T-cell (primary cell): ENCODE measurements at places on chromosomes 13 and 19.

DNA sequence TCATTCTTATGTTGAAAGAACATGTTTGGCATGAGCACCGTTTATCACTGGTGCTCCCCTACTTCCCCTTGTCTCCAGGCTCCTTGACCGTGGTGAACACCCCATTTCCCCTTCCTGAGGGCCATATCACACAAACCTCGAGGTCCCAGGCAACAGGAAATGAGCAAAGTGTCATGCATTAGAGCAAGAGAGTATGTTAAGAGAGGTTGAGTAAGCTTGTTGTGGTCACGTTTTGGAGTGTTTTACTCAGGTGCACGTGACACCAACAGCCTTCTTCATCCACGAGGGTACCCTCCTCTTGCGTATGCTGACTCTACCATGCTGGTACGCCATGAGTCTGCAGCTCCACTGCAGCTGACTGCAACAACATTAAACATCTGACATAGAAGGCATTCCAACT lies 482.2 kb upstream of the NBEA start:
- DNase-seq, result no peak

DNA sequence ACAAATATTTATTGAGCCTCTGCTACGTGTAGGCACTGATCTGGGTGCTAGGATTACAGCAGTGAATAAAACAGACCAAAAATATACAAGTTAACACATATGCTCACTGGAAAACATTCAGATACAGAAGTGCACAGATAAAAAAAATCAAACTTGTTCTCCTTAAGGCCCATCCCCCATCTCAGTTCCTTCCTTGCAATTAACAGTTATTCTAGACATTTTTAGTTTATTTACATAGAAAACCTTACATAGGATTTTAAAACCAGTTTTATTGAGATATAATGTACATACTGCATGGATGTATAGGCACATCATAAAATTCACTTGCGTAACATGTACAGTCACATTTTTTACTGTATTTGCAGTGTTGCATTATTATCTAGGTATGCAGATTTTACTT lies 36.5 kb upstream of the HMGB1 start:
- DNase-seq, result no peak

DNA sequence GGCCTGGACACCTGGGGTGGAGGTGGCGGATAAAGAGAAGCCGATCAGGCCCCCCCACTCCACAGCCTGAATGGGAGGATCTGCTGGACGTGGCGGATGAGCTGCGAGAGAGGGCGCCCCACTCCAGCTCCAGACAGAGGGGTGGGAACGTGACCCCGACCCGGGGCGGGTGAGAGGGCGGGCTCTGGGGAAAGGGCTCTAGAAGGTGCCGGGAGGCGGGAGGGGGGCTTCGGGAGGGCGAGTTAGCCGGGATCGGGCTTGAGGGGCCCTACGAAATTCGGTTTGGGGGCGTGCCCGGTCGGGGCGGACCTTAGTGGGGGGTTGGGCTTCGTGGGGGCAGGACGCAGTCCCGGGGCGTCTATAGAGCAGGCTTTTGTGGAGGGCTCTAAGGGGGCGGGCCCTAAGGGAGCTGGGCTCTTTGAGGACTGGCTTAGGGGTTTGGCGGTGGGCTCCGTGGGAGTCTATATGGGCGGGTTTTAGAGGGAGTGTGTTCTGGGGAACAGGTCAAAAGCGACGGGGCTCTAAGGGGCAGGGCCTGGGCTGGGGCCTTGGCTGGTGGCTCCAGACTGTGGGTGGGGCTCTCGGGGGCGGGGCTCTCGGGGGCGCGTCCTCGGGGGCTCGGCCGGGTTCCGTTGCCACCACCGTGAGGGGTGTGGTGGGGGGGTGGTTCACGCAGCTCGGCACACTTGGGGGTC lies 4.1 kb upstream of the NANOS3 start:
- DNase-seq, result no peak

DNA sequence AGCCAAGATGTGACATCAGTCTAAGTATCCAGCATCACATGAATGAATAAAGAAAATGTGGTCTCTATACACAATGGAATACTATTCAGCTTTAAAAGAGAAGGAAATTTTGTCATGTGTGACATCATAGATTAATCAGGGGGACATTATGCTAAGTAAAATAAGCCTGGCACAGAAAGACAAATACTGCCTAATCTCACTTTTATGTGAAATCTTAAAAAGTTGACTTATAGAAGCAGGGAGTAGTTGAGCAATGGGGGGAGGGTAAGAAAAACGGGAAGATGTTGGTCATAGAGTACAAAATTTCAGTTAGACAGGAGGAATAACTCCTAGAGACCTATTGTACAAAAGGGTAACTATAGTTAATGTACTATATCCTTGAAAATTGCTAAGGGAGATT lies 10.4 kb upstream of the LCP1 start:
- DNase-seq, result no peak

DNA sequence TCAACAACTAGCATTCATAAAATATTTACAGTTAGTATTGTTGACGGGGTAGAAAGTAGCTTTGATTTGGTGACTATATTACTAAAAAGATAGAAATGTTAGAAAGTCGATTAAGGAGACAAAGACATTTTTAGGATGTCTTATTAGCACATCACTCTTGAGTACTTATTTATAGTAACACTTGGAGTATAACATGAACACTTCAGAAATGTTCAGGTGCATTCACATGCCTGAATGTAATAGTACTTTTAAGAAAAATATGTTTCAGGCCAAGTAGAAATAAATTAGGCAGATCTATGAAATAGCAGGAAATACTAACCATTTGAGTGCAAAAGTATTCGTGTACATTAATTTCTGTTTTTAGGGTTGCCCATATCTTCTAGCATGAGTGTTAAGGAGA lies 70.4 kb downstream of the CDK8 start:
- no peak for DNase-seq

DNA sequence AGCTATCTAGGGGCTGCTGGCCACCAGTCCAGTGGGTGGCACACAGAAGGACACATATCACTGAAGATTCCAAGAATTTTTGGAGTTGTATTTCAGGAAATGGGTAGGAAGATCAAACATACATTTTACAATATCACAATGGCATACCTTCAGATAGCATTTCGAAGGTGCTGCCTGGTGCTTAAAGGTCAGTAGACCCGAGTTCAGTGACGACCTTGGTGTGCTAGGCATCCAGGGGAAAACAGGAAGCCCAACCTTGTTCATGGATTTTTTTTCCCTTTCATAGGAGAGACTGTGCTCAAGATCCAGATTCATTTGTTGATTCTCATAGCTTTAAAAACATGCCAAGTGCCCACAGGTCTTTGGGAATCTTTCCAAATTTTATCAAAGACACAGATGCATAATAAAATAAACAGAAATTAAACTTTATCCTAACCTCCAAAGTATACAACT lies 51.0 kb upstream of the RCBTB2 start:
- DNase-seq, result no peak

DNA sequence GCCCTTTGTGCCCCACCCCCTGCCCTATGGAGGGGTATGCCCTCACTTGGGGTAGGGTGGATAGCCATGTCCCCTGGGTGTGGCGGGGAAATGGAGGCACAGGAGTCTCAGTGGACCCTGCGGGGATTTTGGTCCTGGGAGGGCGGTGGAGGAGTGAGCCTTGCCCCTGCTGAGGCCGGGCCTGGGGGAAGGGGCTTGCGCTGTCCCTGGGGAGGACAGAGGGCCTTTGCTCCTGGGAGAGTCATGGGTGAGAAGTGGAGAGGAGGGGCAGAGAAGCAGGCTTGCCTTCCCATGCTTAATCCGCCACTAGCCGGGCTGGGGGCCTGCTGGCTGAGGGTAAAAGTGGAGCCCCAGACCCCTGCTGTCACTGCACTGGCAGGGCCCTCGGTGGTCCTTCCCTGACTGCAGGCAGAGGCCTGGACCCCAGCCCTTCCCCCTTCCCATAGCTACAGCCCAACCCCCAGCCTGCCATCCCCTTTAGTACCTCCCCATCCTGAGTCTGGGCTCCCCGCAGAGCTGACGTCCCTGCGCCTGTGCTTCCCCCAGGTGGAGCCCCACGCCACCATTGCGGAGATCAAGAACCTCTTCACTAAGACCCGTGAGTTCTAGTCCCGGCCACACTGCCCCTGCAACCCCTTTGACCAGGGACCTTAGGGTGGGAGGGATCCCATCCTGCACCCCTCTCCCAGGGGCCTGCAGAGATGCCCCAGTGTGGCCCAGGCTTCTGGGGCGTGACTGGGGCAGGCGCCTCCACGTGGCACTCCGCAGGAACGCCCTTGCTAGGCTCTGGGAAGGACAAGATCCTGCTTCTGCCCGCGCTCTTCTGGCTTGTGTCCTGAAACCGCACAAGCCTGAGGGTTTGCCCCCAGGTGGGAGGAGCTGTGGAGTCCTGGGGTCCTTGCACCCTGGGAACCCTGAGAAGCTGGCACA lies 8.9 kb downstream of the NDUFB7 start:
- no peak for DNase-seq

- no peak for DNase-seq
Measured at GRCh38 chr13:23570921-23571315, 706 bp downstream of the TNFRSF19 start.

DNA sequence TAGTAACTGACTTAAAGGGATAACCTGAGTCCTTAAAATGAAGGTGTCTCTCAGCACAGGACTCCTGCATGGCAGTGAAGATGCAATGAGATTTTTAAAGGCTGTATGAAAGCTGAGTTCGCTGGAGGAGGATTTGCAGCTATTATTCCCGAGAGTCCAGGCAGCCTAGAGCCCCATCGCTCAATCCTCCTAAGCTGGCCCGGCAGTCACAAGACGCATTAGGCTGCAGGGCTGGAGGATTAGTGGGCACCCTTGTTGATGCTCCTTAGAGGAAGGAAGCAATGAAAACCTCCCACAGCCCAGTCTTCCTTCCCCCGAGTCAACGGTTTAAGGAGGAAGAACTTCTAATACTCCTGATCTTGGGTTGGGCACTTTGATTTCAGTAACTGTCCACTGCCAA lies 239.5 kb downstream of the EFNB2 start:
- DNase-seq, result no peak
